ENCODE measurements at places on chromosomes 13 and 19. TPM values are rescaled to one million over a fixed set of nuclear protein-coding genes. Genes with fewer than 3 reads are reported as not detected.

- no peak for DNase-seq
These were observed 11.5 kb upstream of the TNFSF9 start for GRCh38 chr19:6519289-6519688.

Gene CCDC70
- not detected for total RNA-seq

Gene CD33
- 2.1 TPM for total RNA-seq

Gene SPINT2
- total RNA-seq, result 118 TPM

DNA sequence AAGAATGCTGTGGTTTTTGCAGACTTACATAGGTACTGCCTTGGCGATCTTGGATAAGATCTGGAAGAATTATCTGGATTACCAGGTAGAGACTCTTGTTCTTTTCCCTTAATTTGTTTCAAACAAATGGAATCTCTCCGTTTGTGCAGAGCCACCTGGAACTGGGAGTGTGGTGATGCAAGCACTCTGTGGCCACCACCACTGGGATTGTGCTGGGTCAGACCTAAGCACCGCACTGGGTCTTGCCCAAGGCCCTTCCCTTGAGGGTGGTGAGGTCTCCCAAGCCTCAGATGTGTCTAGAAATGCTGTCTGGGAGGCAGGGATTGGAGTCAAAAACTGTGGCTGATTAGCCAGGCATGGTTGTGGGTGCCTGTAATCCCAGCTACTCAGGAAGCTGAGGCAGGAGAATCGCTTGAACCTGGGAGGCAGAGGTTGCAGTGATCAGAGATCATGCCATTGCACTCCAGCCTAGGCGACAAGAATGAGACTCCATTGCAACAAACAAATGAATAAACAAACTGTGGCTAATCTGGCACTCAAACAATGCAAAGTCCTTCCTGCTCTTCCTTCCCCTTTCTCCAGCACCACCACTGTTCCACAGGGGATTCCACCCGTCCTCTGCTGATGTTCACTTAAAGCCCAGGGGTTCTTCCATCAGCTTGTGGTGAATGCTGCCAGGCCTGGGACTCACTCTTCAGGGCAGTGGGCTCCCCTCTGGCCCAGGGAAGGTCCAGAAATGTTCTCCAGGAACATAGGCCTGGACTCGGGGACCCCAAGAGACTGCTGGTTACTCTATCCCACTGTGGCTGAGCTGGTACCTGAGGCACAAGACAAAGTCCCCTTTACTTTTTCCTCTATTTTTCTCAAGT is 10.8 kb upstream of the CEACAM1 start:
- no peak for DNase-seq

DNA sequence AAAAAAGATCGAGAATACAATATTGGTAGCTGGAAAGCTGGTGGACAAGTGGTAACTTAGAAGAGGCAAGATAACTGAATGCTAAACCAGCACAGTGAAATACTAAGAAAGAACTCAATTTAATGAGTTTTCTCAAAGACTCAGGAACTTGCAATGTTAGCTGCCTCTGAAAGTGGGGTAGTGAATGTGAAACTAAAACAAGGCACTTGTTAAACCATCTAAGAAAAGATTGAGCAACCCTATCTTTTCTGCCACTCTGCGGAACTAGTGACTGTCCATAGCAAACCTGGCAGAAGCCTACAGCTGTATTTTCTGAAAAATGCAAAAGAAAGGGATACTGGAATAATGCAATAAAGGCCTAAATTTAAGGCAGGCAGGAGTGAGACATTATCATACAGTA is 1574.4 kb upstream of the PRR20A start:
- DNase-seq, result no peak

GRCh38 chr13:92963029-92963428 is 263.6 kb upstream of the GPC6 start:
- DNase-seq, result no peak

Gene GSX1
- not detected for total RNA-seq
